Fibroblast of skin of abdomen (primary cell): ENCODE measurements at places on chromosomes 2 and 18.

DNA sequence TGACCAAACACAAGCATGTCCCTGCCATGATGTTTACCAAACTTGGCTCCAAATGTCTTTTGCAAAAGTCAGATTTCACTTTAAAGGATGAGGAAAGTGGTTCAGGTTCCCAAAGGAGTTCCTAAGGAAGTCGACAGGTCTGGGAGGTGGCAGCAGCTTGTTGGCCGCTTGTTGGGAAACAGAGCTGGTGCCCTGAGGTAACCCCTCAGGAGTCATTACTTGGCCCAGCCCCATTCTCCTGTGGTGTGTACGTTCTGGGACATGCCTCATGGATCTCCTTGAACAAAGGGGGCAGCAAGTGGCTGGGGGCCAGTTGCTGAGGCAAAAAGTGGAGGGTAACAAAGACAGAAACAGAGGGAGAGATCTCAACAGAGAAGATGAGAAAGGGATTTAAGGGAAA is 10.9 kb downstream of the TMBIM1 start:
- DNase-seq, result no peak

DNA sequence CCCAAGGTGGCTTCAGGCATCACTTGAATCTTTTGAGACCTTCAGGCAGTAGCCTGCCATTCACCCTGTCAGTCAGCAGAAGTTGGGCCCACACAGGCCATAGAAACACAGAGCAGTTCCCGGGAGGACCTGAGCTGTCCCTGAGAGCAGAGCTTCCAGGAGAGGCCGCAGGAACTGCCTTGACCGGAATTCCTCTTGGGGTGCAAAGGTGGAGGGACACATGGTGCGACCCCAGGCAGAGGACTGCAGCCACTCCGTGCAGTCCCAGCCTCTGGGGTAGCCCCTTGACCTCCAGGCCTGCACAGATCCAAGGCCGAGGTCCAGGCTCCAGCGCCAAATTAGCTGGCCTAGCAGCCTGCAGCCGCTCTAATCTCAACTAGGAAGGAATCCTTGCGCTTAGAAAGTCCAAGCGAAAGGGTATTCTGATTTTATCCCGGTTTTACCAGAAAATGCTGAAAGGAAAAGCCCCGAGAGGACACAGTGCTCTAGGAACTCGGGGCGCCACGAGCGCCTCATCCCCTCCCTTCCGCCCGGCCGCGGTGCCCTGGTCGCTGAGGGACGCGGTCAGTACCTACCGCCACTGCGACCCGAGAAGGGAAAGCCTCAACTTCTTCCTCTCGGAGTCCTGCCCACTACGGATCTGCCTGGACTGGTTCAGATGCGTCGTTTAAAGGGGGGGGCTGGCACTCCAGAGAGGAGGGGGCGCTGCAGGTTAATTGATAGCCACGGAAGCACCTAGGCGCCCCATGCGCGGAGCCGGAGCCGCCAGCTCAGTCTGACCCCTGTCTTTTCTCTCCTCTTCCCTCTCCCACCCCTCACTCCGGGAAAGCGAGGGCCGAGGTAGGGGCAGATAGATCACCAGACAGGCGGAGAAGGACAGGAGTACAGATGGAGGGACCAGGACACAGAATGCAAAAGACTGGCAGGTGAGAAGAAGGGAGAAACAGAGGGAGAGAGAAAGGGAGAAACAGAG is 5.4 kb downstream of the SIX2 start:
- DNase-seq, result no peak

- DNase-seq, result no peak
These were observed 57.1 kb downstream of the ZFP36L2 start for GRCh38 chr2:43169099-43169945.

GRCh38 chr2:62216616-62217015 is 20.7 kb downstream of the B3GNT2 start:
- peak; percentile 74 for DNase-seq

- DNase-seq, result peak; percentile 61
These were observed 86.8 kb upstream of the PXDN start for GRCh38 chr2:1830936-1831619.

GRCh38 chr2:210477496-210477895 is 937 bp upstream of the LANCL1 start:
- DNase-seq, result peak; percentile 53

GRCh38 chr18:35730691-35731370 is 149.3 kb downstream of the GALNT1 start:
- no peak for DNase-seq

DNA sequence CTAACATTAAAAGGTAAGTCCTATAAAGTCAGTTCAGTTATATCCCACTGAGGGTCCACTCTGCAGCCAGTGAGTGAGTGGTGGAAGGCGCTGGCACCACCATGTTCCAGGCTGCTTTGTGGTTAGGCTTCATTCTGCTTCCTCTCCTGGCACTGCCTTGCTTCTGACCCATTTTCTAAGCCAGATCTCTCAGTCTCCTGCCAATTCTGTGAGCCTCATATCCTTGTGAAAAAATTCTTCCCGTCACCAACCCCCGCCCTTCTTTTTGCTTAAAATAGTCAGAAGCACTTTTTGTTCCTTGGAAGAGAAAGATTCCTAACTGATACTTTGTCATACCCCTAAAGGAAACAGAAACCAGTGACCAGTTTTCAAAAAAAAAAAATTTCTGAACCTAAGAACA is 139.8 kb upstream of the NCK2 start:
- no peak for DNase-seq
